Left renal pelvis (tissue), 4 donors: ENCODE measurements at places on chromosomes 6 and 20. TPM values are rescaled to one million over a fixed set of nuclear protein-coding genes. Genes with fewer than 3 reads are reported as not detected.

The LPA gene
- polyA plus RNA-seq, result 0.19 TPM

The CPXM1 gene
- polyA plus RNA-seq, result 258 TPM

GRCh38 chr20:63315731-63316491 is 22.9 kb downstream of the COL20A1 start:
- no peak for DNase-seq

The HLA-DRA gene
- 60.0 TPM for polyA plus RNA-seq

DNA sequence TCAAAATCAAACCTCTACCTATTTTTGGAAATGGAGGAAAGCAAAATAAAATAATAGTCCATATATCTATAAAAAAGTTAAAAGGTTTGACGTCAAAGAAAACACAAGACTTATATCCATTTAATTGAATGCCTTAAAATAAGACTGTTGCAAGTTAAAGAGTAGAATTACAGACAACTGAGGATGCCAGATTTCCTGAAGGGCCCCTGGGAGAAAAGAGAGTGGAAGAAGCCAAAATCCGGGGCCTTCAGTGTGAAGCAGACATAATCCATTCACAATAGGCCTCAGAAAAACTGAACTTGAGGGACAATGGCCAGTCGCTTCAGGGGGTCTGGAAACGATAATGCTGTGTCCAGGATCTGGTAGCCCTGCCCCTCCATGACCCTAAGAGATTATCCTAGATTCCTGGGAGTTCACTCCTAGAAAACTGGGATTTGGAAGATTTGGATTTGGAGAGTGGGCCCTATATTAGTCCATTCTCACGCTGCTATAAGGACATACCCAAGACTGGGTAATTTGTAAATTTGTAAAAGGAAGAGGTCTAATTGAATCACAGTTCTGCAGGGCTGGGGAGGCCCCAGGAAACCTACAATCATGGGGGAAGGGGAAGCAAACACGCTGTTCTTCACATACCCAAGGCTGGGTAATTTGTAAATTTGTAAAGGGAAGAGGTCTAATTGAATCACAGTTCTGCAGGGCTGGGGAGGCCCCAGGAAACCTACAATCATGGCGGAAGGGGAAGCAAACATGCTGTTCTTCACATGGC is 94.0 kb upstream of the SLC2A12 start:
- DNase-seq, result no peak

DNA sequence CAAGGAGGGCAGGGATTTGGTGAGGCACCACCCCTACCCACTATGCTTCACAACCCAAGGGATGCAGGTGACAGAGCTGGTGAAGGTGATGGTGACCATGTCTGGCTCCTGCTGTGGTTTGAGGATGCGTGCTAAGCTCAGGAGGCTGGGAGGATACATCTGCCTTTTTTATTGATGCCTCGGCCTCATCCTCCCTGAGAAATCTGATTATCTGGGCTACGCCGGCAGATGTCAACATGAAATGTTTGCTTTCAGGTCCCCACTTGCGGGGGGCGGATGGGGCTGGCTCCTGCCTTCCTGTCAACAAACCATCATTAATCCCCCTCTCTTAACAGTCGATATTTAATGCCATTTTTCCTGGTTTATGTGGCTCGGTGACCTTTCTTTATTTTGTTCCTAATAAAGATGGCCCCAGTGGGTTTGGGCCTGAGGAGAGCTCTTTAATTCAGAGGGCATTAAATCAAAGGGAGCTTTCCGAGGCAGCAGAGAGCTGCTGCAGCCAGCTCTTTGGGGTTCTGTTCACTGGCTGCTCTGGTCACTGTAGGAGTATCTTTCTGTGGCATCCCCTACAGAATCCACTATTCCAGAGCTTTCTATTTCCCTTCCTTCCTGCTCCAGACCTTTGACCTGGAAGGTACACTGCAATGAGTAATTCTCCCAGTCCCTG is 33.5 kb upstream of the LRFN2 start:
- DNase-seq, result no peak

DNA sequence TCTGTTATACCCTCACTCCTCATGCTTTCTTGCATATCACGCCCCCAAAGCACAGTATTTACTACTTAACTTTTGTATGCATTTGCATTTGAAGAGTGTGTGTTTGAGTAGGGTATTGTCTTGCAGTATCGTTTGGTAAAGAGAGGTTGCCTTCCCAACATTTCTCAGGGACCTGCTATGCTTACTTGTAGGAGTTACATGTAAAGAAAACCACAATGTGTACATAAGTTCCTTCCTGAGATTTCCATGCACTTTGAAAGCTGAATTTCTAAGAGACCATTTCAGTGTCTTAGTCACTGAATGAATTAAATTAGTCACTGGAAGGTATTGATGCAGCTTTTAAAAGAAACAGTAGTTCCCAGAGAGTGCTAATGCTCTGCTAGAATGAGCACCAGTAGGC is 159.3 kb upstream of the LAMA2 start:
- no peak for DNase-seq

GRCh38 chr6:39865011-39865888 is 69.0 kb downstream of the MOCS1 start:
- DNase-seq, result no peak

GRCh38 chr6:53608396-53608795 is 57.2 kb downstream of the KLHL31 start:
- DNase-seq, result no peak

The CST5 gene
- 0.52 TPM for polyA plus RNA-seq

GRCh38 chr6:149960488-149960887 is 3.3 kb upstream of the ULBP1 start:
- DNase-seq, result no peak

The TMEM244 gene
- polyA plus RNA-seq, result not detected

GRCh38 chr20:3970016-3970415 is 45.3 kb downstream of the RNF24 start:
- no peak for DNase-seq

- no peak for DNase-seq
These were observed 32.7 kb downstream of the CD109 start for GRCh38 chr6:73728548-73729205.

DNA sequence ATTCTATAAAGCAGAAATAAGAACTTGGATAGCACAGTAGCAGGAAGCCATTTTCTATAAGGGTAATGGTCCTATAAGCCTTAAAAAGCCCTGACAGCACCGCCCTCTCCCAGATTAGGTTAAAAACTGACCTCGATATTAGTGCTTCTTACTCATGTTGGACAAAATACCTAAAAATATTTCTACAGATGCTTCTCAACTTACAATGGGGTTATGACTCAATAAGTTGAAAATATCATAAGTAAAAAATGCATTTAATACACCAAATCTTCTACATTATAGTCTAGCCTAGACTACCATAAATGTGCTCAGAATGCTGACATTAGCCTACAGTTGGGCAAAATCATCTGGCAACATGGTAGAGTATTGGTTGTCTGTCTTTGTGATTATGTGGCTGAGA is 70.3 kb downstream of the SESN1 start:
- DNase-seq, result no peak

DNA sequence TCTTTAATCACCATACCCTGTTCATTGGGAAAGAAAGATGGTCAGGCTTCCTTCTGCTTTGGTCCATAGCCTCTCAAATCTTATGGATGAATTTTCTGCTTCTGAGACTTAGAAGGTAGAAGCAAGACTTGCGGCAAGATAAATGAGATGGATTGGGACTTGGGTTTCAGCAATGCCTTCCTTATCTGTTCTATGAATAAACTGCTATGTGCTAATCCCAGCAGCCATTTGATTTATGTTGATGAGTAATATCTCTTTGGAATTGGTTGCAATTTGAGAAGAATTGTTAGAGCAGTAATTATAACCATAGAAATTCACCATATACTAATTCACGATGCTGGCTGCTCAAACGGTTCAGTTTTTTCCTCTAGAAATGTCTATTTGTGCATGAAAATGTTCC is 48.3 kb downstream of the TXLNB start:
- DNase-seq, result no peak
